ENCODE measurements at places on chromosomes 1 and 21. TPM values are rescaled to one million over a fixed set of nuclear protein-coding genes. Genes with fewer than 3 reads are reported as not detected.

Gene MAN1C1
- total RNA-seq, result 13.6 TPM

Gene SETSIP
- not detected for total RNA-seq

Gene CGN
- total RNA-seq, result 3.3 TPM

Gene HFM1
- total RNA-seq, result 2.6 TPM

- peaks cover 23% of the 10 kb centered on the region for H3K4me1 ChIP-seq
- H3K4me3 ChIP-seq, result no peak overlapping the region
- no peak for DNase-seq
- H3K36me3 ChIP-seq, result no peaks in the 10 kb centered on the region
- peak overlapping the region; percentile 23 for H3K27ac ChIP-seq
Observed at GRCh38 chr1:6347641-6348487, 45.7 kb downstream of the ACOT7 start.

DNA sequence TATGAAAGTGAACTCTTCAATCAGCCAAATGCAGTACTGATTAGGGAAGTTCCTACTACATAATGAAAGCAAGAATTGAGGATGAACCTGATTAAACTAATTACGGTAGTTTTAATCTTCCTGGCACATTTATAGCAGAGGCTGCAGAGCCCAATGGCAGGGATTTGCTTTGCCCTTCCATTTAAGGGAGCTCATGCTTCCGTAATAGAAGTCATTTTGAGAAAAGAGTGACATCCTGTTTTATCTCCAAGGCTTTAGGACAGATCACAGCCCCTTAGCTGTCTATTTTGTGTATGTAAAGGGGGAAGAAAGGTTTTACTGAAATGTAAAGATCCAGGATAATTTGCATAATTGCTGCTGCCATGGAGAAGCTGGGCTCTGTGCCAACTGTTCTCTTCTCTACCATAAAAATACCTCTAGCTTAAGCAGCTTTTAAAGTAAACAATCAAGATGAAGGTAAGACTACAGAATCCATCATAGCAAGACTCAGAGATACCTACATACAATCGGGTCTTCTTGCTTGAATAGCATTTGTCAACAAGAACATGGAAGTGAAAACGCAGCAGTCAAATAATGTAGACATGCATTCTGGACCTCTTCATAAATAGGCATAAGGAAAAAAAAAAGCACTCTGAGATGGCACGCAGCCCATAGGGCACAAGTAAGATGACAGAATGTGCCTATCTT is 62.5 kb downstream of the ASH1L start:
- H3K4me1 ChIP-seq, result no peaks in the 10 kb centered on the region
- DNase-seq, result no peak
- H3K27ac ChIP-seq, result no peak overlapping the region
- no peak overlapping the region for H3K4me3 ChIP-seq

- DNase-seq, result no peak
- H3K36me3 ChIP-seq, result peaks cover 5% of the 10 kb centered on the region
- no peak overlapping the region for H3K27ac ChIP-seq
- H3K4me3 ChIP-seq, result no peak overlapping the region
- H3K4me1 ChIP-seq, result no peaks in the 10 kb centered on the region
Observed at GRCh38 chr1:62800825-62801306, 16.9 kb downstream of the ATG4C start.

DNA sequence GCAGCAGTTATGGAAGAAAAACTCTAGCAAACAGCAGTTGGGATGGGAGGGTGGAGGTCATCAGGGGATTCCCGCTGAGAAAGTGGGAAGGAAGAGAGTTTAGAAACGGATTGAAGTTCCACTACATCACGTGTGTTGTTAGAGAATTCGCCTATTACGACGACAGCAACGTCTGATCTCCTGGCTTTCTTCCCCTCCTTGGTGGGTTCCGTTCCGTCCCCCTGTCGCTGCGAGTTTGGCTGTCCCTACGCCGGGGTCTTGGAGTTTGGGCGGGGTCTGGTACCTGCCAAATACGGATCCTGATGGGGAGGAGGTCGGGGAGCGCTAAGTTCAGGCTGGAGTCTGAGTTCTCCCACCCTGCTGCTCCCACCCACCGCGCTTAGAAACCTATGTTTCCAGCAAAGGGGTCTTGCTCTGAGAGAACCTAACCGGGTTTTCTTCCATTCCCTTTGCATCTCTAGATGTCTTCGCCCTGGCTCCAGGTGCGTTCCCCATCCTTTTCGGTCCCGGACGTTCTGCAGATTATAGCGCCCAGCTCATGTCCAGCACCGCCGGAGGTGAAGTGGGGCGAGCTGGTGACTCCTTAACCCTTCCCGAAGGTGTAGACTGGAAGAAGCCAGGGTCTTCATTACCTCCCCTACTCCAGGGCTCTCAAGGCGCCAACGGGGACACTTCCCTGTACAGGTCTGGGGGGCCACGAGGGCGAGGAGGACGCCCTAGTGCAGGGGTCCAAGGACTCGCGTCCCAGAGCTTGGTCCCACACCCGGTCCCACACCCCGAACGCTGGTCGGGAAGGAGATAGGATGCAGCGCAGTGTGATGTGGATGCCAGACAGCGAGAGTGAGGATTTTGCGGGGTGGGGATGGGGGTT is 641 bp upstream of the KCNK2 start:
- peaks cover 7% of the 10 kb centered on the region for H3K27me3 ChIP-seq
- no peaks in the 10 kb centered on the region for H3K4me1 ChIP-seq
- H3K36me3 ChIP-seq, result no peaks in the 10 kb centered on the region
- H3K27ac ChIP-seq, result no peak overlapping the region
- H3K4me3 ChIP-seq, result no peak overlapping the region

- H3K27me3 ChIP-seq, result no peaks in the 10 kb centered on the region
- no peak overlapping the region for H3K4me3 ChIP-seq
- H3K27ac ChIP-seq, result no peak overlapping the region
- H3K36me3 ChIP-seq, result no peaks in the 10 kb centered on the region
- no peak for DNase-seq
Observed at GRCh38 chr1:229781453-229781852, 155.4 kb downstream of the URB2 start.

GRCh38 chr1:109499661-109500536 is 6.0 kb downstream of the CYB561D1 start:
- no peak for DNase-seq
- H3K4me1 ChIP-seq, result peaks cover 12% of the 10 kb centered on the region
- no peak overlapping the region for H3K27ac ChIP-seq

GRCh38 chr1:57109247-57109646 is 143.4 kb upstream of the C8B start:
- peaks cover 14% of the 10 kb centered on the region for H3K4me1 ChIP-seq
- DNase-seq, result no peak
- no peak overlapping the region for H3K4me3 ChIP-seq
- no peak overlapping the region for H3K27ac ChIP-seq
- H3K36me3 ChIP-seq, result no peaks in the 10 kb centered on the region

Measured in right atrium auricular region (tissue), 2 donors.